Activated CD4-positive, alpha-beta T cell treated with anti-CD3 and anti-CD28 coated beads, Interleukin-2, amount 50 U/mL, for 48 hours (primary cell): ENCODE measurements at places on chromosomes 1 and 21.

DNA sequence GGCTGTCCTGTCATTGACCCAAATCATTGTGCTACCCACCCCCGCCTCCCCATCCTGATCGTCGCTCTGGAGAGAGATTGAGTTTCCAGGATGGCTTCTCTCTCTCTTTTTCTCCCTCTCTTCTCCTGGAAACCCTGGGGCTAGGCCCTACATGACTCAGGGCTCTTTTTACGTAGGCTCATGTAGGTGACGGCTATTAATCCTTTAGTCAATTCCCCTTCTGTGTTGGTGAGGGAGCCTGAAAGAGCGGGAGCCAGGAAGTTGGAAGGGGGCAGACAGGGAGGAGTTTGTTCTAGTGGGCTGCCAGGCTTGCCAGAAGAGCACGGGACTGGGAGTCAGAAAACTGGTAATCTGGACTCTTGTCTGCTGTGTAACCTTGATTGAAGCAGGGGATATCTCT is 9.7 kb downstream of the ATP2B4 start:
- DNase-seq: no peak

- DNase-seq: no peak
Observed at GRCh38 chr1:31913968-31914367, 24.2 kb downstream of the PTP4A2 start.

- DNase-seq: no peak
Observed at GRCh38 chr1:227197064-227197463, 121.2 kb downstream of the CDC42BPA start.

DNA sequence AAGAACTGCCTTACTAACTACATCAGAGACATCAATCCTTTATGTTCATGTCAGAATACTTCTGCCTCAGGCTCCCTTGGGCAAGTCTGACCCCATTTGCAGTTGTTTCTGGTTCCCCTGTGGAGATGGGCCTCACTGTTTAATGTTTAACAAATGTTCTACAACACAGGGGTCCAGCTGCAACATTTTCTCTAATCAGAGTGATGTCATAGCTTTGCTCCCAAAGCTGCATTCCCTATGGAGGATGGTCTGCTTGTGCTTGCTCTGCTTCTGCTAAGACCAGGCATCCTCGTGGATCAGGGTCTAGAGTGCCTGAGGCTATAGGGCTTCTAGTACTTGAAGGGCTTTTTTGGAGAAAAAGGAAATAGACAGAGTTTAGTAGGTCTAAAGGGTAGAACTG is 1071.2 kb downstream of the TTLL7 start:
- DNase-seq: no peak

GRCh38 chr1:9606948-9607347 is 18.2 kb downstream of the TMEM201 start:
- no peak for DNase-seq

- peak; percentile 38 for DNase-seq
Observed at GRCh38 chr1:86704972-86705664, 742 bp downstream of the SH3GLB1 start.

DNA sequence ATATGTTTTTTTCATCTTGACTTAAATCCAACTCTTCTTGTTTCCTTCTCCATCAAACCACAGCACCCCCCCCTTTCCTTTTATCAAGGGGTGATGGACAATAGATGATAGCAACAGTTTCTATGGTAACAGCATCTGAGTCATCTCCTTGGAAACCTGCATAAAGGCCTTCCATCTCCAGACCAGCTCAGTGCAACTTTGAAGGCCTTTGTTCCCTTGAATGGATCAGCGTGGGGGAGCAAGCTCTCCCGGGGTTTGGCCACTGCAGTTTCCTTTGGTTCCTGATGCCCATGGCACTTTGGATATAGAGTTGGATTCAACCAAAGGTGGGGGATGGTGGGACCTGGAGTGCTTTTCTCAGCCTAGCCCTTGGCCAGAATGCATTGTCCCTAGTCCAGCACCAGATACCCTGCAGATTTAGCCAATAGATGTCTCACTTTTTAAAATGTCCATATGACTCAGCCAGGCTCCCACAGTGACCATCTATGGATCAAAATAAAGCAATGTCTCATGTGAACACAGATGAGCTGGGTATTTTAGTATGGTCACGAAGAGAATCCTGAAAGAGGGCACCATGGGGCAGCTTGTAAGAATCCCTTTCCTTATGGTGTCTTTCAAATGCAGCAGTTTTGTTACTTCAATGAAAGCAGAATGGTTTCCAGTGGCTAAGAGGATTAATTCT is 127.7 kb downstream of the SPATA46 start:
- no peak for DNase-seq

- DNase-seq: no peak
Observed at GRCh38 chr1:117967477-117967876, 37.9 kb downstream of the WDR3 start.

GRCh38 chr1:102897557-102897956 is 210.8 kb downstream of the COL11A1 start:
- DNase-seq: no peak

DNA sequence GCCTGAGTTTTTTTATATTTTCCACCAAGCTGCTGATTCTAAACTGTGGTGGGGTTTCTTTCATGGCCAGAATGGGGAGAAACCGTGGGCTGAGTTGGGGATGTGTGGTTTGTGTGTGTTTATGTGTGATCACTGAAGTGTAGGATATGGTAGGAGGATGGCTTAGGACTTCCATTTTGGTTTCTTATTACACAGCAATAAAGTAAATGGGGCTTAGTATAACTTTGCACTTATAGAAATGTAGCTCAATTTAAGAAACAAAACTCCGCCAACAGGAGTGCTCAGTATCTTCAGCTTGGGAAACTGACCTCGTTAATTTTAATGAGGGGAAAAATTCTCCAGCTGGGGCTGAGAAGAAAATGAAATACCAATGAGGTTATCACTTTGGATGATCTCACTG is 77.8 kb downstream of the PBX1 start:
- no peak for DNase-seq

GRCh38 chr1:28313702-28314546 is 14.9 kb upstream of the MED18 start:
- DNase-seq: no peak

GRCh38 chr1:107152395-107152794 is 11.6 kb downstream of the NTNG1 start:
- DNase-seq: no peak

GRCh38 chr1:92486251-92487077 is at the start of gene GFI1:
GFI1 (minus strand) TSS chr1:92486925; CDS start chr1:92483487, 3,438 bp downstream.
- DNase-seq: peak; percentile 79

DNA sequence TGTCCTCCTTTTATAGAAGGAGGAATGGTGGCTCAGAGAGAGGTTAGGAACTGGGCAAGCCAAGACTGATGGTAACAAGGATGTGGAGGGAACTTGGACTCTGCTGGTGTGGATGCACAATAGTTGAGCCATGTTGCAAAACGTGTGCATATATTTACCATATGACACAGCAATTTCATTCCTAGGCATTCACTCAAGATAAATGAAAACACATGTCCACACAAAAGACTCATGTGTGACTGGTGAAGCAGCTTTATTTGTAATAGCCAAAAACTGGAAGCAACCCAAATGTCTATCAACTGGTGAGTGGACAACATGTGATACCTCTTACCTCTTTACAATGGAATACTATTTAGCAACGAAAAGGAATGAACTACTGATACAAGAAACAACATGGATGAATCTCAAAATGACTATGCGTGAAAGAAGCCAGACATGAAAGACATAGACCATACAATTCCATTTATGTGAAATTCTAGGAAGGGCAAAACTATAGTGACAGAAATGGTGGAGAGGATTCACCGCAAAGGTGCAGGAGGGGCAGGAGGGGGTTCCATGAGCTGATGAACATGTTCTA is 36.2 kb downstream of the CAMK2N1 start:
- no peak for DNase-seq

DNA sequence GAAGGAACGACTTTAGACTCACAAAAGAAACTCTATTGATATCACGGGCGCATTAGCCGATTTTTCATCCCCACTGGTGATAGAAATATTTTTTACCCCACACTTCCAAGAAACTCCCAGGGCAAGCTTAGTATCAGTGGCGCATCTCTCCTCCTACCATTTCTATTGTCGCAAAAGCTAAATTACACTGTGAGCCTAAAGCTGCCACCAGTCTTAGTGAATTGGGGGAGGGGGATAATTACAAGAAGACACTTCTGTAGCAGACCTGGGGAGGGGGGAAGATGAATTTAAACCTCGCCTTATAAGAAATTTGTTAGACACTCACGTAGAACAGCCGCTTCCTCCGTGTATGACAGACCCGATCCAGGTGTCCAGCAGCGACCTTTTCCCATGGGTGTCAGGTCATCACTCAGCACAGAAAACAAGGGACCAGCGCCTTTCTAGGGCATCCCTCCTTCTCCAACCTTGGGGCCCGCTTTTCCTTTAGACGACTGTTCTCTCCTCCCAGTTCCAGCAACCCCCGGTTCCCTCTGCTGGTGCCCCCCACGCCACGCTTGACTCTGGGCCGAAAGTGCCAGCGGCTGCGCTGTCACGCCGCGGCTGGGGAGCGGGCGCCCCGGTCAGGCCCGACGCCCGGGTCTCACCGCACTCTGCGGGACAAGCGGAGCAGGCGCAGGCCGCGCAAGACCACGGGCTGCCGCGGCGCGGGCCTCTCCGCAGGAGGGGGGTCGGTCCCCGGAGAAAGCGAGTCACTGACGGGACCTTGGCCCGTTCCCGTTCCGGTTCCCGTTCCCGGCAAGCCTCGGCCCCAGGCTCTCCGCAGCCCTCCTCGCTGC is 821 bp downstream of the PHC2 start:
- peak; percentile 9 for DNase-seq

- no peak for DNase-seq
Observed at GRCh38 chr1:174969977-174970376, 29.8 kb upstream of the CACYBP start.

DNA sequence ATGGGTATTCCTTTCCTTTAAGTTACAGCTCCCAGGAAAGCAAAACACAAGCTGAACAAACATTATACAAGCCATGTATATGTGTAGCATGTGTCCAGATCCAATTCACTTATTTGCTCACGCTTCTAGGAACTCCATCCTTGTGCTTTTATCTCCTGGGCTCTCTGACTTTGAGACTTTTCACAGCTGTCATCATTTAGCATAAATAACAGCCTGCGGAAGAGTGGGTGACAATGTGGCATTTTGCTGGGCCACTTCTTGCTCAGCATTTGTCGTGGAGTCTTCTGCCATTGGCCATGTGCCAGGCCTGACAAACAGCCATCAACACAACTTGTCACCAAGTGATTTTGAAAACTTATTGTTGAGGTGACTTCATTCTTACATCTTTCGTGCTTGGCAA is 164.3 kb downstream of the KIF26B start:
- DNase-seq: no peak

- DNase-seq: peak; percentile 72
Observed at GRCh38 chr1:16215882-16216753, 3.7 kb upstream of the ARHGEF19 start.

DNA sequence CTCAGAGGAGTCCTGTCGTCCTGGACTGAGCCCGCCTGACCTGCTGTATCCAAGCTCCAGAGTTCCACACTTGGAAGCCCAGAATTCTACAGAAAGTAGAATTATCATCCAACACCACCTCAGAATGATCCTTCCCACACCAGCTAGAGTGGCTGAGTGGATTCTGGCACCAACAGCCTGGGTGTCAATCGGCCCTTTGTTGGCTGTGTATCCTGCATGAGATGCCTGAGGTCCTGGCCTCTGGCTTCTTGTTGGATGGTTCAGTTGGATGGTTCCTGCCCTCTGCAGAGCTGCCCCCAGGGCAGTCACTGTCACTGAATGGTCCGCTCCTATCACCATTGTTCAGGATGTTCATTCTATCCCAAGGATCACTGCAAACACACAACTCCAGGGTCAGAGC is 49.8 kb downstream of the PGBD5 start:
- DNase-seq: no peak

- no peak for DNase-seq
Observed at GRCh38 chr1:201633297-201633696, 94.4 kb downstream of the NAV1 start.

DNA sequence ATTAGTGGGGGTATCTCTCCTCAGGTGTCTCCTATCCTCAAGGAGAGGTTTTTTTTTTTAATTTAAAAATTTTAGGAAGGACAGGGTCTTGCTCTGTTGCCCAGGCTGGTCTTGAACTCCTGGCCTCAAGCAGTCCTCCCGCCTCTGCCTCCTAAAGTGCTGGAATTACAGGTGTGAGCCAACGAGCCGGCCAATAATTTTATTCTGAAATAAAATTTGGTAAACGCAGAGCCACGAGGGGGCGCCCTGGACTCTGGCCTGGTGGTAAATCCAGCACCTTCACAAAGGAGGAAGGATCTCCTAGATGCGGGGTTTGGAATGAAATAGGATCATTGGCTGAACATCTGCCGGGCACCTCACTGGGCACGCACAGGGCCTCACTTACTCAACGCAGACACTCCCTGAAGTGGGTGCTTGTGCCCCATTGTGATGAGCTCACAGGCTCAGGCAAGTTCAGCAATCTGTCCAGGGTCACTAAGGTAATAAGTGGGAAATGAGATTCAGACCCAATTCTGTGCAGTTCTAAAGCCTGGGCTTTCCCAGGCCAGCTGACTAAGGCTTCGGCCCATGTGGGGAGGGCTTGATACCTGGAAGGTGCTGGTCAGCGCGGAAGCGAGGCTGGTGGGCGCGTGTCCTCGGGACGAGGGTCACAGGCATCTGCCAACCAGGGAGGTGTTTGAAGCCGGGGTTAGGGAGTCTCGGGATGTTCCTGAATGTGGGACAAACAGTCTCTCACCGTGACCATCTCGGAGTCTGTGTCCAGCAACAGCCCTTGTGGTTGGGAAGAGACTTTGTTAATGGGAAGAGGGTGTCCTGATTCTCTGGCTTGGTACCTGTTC is 32.7 kb upstream of the ETV3 start:
- DNase-seq: peak; percentile 62

GRCh38 chr1:181251001-181251712 is 162.7 kb downstream of the IER5 start:
- DNase-seq: no peak

GRCh38 chr1:229980009-229980408 is 87.0 kb upstream of the GALNT2 start:
- DNase-seq: no peak

DNA sequence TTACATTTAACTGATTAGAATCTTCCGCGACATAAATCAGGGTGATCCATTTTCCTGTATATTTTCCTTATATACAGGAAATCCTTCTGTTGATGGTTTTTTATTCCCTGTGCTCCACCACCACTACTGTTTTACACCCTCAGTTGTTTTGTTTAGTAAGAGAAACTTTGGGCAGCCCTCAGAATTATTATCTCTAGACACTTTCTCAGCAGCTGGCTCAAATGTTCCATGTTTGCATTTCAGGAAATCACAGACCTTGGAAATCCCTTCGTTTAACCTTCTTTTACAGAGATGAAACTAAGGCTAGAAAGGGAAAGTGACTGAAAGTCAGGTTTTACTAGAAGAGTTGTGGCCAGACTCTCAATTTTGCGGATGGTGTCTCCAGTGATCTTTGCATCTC is 15.2 kb downstream of the ZNF697 start:
- DNase-seq: no peak

- DNase-seq: no peak
Observed at GRCh38 chr1:111690306-111690617, 48.9 kb downstream of the INKA2 start.

- DNase-seq: no peak
Observed at GRCh38 chr1:23774174-23774880, 3.9 kb upstream of the PITHD1 start.
